ENCODE measurements at places on chromosomes 1 and 21.

DNA sequence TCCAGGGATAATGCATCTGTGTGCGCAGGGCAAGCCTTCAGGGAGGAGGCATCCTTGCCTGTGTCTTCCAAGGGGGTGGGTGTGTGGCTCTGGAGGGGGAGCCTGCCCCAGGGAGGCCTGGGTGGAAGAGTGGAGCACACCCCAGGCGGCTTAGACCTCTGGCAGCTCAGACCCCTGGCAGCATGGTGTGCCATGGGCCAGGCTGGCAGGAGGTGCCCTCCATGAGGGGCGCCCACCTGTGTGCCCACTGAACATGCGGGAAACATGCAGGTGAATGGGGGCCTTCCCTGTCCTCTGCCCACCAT lies 1.1 kb upstream of the PANK4 start:
- DNase-seq = no peak

- no peak for DNase-seq
These were observed 95.0 kb downstream of the LAMC2 start for GRCh38 chr1:183281039-183281438.

DNA sequence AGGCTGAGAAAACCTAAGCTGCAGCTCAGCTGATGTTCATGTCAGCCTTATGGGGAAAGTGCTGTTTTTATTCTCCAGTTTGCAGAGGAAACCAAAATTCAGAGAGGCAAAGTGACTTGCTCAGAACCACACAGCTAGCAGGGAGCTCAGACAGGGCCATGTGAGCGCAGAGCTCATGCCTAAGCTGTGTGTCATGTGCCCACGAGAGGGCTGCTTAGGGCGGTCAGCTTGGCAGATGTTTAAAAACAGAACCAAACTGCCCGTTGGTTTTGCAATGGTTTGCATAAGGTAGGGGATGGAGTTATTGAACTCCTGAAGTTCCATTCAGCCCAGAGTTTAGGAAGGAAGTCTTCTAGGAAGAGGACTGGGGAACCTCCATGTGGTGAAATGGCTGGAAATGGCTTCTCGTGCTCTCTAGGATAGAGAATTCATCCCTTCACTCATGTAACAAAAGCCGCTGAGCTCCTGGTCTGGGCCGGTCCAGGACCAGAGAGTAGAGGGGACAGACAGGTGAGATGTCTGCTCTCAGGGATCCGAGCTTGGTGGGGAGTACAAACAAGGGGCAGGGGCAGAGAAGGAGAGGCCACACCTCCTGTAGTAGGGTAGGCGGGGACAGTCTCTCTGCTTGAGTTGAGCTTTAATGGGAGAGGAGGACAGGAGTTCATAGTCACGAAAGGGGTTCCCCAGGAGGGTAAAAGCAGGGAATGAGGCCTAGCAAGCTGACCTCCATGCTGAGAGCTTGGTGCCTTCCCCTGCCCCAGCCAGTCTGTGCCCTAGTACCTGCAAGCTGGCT lies 46.9 kb downstream of the ARHGEF10L start:
- DNase-seq = peak; percentile 90

- peak; percentile 30 for DNase-seq
These were observed 187.1 kb downstream of the CDC42BPA start for GRCh38 chr1:227131193-227131592.

All from hepatic stellate cell (primary cell).